HEK293T (cell line): ENCODE measurements at places on chromosomes 5 and 9.
A peak's percentile ranks its signal among the peaks of the same experiment; 100 is the strongest.

- no peak for DNase-seq
Observed at GRCh38 chr5:51961154-51961562, 577.9 kb downstream of the ISL1 start.

- no peak for DNase-seq
Observed at GRCh38 chr9:32709871-32710270, 73.5 kb upstream of the TMEM215 start.

- DNase-seq = no peak
Observed at GRCh38 chr9:132207839-132208615, 46.2 kb downstream of the NTNG2 start.

DNA sequence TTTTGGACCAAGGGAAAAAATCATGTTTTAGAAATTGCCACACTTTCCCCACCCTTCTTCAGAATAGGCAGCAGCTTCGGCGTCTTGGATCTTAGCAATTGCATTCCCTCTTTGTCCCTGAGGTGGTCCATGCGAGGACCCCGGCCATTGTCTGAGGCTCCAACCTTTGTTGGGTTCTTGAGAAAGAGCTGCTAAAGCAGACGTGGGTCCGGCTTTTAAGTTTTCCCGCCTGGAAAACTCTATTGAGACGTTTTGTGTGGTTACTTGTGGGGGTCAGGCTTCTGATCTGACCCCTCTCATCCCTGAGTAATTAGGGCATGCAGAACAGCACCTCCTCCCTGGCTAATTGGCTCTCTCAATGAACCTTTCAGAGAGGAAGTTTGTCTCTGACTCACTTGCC, 509.6 kb upstream of the TNC start:
- DNase-seq = no peak

- no peak for DNase-seq
Observed at GRCh38 chr5:2700876-2701275, 50.6 kb downstream of the IRX2 start.

DNA sequence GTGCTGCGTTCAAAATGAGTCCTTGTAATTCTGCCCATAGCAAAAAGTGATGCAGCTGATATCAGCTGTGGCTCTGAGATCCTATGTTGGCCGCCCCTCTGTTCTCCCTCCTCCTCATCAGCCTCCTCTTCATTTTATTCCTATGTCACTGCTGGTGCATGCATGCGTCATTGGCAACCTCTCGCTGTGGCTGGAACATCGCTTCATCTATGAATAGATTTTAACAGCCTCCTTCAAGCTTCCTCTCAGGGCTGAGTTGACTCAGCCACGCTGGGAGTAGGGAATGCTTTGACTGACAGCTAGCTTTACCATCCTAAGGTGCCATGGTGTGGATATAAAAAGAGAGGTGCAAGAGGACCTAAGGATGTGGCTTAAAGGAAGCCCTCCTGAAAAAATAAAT, 303.5 kb downstream of the PLK2 start:
- DNase-seq = no peak

- DNase-seq = no peak
Observed at GRCh38 chr5:172846249-172846648, 12.2 kb downstream of the ERGIC1 start.

GRCh38 chr5:139633295-139634027, 14.7 kb upstream of the CXXC5 start:
- peak; percentile 85 for DNase-seq

GRCh38 chr5:173890195-173890991, 2.2 kb downstream of the CPEB4 start:
- DNase-seq = no peak

- DNase-seq = no peak
Observed at GRCh38 chr9:133704711-133705181, 33.4 kb downstream of the SARDH start.

GRCh38 chr5:173530547-173530946, 85.9 kb downstream of the BOD1 start:
- peak; percentile 33 for DNase-seq

- no peak for DNase-seq
Observed at GRCh38 chr9:1469996-1470395, 419.8 kb downstream of the DMRT2 start.

DNA sequence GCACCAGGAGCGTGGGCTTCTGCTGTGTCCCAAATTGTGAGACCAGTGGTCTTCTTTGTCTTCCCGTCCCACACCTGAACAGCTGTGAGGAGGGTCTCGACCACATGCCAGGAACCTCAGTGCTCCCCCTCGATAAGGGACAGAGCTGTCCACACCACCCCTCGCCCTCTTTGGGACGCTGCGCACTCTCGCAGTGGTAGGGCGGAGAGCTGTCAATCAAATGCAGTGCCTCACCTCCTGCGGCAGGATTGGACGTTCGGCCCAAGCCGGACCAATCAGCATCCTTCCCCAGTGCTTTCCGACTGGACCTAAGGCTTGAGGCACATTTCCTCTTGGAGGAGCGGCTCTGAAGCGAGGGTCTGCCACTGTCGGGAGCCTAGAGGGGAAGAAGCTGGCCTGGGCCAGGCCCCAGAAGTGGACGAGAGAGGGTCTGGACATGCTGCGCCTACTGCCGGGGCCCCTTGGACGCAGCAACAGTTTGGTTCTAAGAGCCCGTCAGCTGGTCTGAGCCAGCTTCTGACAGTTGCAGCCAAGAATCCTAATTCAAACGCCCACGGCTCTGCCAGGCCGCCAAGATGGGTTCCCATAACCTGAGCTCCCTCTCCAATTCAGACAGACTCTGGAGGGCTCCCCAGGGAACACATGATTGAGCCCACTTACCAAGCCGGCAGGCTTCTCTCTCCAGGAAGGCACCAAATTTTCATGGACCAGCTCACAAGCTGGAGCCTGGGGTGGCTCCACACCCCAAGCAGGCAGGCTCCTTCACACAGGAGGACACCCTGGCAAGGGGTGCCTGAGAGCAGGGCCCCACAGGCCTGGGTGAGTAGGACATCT, 28.1 kb upstream of the ADAMTS2 start:
- no peak for DNase-seq

DNA sequence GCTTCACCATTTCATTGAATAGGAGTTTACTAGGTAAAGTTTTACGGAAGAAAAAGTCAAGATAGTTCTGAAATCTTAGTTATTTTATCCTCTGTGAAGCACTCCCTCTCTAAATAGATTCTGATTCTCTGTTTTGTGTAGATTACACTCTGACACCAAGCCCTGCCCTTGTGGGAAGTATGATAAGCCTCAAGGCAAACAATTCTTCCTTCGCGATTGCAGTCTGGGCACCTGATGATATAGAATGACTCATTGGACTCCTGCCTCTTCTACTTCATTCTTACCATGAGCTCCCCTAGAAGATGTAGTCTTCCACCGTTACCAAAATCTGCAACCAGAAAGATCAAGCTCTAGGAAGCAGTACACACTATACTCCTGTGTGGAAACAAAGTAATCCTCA, 626.9 kb upstream of the PTGER4 start:
- no peak for DNase-seq

DNA sequence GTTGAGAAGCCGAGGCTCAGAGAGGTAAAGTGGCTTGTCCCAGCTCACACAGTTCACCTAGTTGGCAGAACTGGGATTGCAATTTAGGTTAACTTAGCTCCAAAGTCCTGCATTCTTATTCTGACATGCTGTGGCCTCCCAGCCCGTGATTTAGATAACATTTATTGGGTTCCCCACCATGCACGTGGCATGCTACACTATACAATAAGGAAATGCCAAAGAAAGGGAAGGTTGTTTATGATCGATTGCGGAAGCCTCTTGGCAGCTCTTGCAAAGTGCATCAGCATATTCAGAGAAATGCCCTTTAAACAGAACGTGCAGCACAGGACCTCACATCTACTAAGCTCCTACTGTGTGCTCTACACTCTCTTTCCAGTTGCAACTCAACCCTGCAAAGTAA, 3.2 kb downstream of the NEURL1B start:
- no peak for DNase-seq

DNA sequence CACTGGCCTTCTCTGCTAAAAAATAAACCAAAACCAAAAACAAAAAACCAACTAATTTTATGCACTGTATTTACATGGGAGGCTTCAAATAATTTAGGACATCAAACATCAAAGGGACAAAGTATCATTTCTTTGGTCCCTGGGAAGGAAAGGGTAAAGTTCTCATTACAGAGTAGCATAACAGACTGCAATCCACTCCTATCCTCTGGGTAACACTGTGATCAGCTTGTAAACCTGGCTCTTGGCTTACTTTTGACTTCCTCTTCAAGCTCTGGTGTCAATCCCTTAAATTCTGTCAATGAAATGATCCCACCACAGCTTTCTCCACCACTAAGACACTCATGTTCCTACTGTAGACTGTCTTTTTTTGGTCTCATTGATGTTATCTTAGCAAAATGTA, 69.8 kb upstream of the VCAN start:
- DNase-seq = no peak

DNA sequence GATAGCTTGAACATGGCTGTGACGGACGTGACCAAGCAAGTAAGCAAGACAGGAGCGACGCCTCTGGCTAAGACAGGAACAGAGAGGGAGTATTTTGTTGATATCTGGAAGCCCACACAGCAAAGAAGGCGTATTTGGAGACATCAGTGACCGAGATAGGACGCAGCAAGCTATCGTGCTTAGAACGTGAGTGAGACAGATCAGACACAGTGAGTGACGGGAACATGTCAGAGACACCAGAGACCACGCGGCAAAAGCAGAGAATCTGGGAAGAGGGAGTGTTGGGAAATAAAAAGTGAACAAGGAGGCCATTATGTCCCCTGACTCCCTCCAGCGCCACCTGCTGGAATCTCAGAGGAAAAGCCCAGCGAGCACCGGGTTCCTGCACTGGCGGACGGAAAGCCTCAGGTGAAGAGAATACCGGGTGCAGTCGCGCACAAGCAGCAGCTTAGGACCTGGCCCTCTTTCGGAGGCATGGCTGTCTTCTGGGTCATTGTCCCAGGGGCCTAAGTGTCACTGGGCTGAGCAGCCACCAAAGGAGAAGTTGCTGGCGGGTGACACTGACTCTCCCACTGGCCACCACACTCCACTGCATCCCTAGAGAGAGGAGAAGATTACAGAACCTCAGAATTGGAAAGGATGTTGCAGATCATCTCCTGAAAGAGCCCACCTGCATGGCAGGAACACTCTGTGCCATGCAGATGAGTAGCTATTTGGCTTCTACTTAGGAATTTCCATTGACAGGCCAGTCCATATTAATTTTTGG, 99.1 kb downstream of the FBXO38 start:
- peak; percentile 69 for DNase-seq

DNA sequence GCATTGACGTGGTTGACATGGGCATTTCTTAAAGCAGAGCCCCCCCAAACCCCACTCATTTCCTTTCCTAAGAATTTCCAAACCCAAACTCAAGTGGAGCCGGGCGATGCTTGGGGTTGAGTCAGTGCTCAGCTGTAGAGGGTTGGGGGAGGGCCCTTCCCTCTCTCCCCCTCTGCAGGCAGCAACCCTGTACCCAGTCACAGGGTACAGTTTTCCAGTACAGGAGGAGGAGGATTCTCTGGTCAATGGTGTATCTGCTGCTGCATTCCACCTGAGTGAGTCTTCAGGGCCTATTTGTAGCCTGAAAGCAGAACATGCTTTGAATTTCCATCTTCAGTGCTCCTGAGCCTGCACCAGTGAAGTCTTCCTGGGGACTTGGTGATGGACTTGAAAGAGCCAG, 55.8 kb downstream of the ENTREP1 start:
- no peak for DNase-seq

GRCh38 chr9:86102626-86103025, 3.3 kb upstream of the GOLM1 start:
- no peak for DNase-seq

- no peak for DNase-seq
Observed at GRCh38 chr9:111076519-111076918, 38.2 kb upstream of the LPAR1 start.

DNA sequence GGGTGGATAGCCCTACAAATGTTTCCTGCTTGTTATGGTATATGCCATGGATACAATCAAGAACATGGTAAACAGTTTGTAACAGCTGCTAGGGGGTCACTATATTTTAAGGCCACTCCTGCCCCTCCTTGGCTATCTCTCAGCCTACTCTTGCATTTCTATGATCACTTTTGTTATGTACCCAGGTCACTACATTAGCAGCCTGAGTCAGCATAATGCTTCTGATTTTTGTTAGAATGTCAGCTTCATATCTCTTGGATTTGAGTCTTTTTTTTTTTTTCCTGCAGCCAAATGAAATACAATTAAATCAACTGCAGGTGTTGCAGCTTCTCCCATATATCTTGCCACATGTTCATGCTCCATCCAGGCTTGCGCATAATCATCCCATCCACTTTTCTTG, 629.7 kb upstream of the GRAMD2B start:
- no peak for DNase-seq

GRCh38 chr5:62791059-62791458, 212.4 kb downstream of the LRRC70 start:
- DNase-seq = no peak

GRCh38 chr5:146283344-146283761, 55.3 kb upstream of the POU4F3 start:
- DNase-seq = no peak

DNA sequence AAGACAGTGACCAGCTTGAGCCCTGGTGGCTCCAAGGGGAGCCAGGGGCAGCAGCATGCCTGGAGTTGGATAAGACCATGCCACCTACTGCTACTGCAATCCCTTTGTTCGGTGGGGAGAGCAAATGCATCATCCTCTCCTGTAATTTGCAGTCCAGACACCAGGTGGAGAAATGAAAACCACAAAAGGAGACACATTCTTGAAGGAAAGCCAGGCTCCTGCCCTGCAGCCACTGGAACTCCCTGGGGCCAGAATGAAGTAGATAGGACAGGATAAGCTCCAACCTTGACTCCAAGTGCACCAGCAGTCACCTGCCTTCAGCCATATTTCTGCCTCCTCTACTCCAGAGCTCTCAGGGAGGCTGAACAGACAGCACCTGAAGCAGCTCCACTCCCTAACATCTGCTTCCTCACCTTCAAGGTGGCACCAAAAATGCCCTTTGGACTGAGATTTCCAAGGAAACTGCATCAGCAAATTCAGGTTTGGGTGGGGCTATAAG, 65.1 kb upstream of the IQGAP2 start:
- DNase-seq = peak; percentile 74

GRCh38 chr5:74889523-74890105, 23.4 kb upstream of the FAM169A start:
- DNase-seq = no peak

- peak; percentile 96 for DNase-seq
Observed at GRCh38 chr5:180071531-180072255, at the start of gene RNF130. RNF130 (minus strand) TSS chr5:180071759; CDS start chr5:180071702, 57 bp downstream.

GRCh38 chr5:131423056-131423455, 159.2 kb downstream of the CDC42SE2 start:
- DNase-seq = peak; percentile 38

- DNase-seq = no peak
Observed at GRCh38 chr5:117763271-117763670, 1188.6 kb upstream of the SEMA6A start.

DNA sequence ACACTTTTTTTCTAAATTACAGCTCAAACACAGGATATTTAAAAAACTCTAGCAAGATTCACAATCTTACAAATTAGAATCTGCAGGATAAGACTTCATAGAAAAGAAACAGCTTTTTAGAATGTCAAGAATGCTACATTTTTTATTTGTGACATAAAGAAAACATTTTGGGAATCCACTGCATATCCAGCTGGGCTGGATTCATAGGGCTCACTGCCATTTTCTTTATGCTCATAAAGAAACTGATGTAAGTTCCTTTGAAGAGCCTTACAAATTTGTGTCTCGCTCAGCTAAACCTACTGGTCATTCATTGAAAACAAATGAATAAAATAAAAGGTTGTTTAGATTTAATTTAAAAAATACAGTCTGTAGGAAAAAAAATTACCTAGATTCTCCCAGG, 332.3 kb downstream of the TRPM3 start:
- DNase-seq = no peak

GRCh38 chr9:136754626-136755301, 3.3 kb downstream of the LCN8 start:
- DNase-seq = no peak
